Hepatocyte (in vitro differentiated cells): ENCODE measurements at places on chromosomes 11 and 22. TPM values are rescaled to one million over a fixed set of nuclear protein-coding genes. Genes with fewer than 3 reads are reported as not detected.

DNA sequence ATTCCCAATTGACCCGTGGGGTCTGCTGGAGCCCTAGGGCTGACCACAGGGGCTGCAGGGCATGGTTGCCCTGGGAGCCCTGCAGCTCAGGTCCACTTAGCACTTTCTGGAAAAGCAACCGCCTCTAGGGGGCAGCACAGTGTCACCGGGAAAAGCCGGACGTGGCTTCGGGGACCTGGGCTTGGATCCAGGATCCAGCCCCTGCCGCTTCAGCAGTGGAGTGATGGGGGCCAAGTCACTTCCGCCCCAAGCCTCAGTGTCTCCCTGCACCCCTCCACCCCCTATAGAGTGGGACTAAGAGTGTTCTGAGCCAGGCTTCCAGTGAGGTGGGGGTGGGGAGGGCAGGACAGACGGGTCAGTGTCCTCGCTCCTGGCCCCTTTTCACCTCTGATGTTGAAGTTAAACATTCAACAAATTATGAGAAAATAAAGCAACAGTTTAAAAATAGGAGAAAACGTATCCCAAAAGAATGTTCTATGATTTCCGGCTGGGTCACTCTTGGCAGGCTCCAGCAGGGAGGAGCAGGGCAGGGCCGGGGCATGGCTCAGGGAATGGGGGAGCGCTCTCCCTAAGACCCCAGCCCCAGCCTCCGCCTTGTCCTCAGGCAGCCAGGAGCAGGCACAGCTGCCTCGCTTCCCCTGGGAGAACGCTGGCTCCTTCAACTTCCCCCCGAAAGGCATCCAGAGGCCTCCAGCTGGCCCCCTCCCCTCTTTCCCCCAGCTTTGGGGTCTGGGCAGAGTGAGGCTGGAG lies 96.5 kb upstream of the FGF3 start:
- peak; percentile 90 for DNase-seq

DNA sequence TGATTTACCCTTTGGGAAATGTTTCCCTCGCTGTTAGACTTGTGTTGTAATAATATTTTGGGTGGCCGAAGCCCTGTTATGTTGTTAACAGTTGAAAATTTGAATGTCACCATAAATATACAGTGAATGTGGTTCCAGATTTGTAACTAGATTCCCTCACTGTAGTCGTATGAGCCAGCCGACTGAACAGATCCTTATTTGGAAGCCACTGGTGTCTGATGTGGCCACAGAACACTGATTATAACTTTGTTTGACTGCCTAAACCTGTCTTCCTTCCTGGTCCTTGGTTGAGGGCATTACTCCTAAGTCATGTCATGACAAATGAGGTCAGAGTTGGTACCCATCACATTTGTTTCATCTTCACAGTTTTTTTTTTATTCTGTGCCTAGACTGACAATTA lies 45.4 kb downstream of the YAP1 start:
- DNase-seq = no peak

PRODH gene
- 27.2 and 27.9 TPM in 2 replicates for total RNA-seq

INPP5J gene
- total RNA-seq = 3.4 and 3.5 TPM in 2 replicates

PLAAT3 gene
- total RNA-seq = 26.9 and 32.4 TPM in 2 replicates

ELFN2 gene
- total RNA-seq = 0.20 and 0.53 TPM in 2 replicates

C22orf23 gene
- 0.30 TPM in 1 of 2 replicates, not detected in the other for total RNA-seq

EIF3M gene
- total RNA-seq = 508 and 516 TPM in 2 replicates

- peak; percentile 64 for DNase-seq
These were observed 7.4 kb downstream of the MED15 start for GRCh38 chr22:20514658-20515406.

ACCS gene
- 5.9 and 9.9 TPM in 2 replicates for total RNA-seq

DNA sequence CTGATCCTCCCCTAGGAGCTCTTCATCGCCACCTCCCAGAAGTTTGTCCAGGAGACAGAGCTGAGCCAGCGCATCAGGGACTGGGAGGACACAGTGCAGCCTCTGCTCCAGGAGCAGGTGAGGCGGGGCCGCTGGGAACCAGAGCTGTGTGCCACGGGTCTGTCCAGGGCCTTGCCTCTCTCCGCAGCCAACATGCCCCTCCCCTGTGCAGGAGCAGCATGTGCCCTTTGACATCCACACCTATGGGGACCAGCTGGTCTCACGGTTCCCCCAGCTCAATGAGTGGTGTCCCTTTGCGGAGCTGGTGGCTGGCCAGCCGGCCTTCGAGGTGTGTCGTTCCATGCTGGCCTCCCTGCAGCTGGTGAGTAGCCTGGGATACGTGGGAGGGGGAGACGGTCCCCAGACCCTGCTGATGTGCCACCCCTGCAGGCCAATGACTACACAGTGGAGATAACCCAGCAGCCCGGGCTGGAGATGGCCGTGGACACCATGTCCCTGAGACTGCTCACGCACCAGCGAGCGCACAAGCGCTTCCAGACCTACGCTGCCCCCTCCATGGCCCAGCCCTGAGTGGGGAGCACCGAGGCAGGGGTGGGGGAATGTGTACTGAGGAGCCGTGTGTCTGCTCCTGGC lies 2.5 kb downstream of the SCO2 start:
- DNase-seq = peak; percentile 6

GUCY1A2 gene
- 8.4 and 9.1 TPM in 2 replicates for total RNA-seq

DNA sequence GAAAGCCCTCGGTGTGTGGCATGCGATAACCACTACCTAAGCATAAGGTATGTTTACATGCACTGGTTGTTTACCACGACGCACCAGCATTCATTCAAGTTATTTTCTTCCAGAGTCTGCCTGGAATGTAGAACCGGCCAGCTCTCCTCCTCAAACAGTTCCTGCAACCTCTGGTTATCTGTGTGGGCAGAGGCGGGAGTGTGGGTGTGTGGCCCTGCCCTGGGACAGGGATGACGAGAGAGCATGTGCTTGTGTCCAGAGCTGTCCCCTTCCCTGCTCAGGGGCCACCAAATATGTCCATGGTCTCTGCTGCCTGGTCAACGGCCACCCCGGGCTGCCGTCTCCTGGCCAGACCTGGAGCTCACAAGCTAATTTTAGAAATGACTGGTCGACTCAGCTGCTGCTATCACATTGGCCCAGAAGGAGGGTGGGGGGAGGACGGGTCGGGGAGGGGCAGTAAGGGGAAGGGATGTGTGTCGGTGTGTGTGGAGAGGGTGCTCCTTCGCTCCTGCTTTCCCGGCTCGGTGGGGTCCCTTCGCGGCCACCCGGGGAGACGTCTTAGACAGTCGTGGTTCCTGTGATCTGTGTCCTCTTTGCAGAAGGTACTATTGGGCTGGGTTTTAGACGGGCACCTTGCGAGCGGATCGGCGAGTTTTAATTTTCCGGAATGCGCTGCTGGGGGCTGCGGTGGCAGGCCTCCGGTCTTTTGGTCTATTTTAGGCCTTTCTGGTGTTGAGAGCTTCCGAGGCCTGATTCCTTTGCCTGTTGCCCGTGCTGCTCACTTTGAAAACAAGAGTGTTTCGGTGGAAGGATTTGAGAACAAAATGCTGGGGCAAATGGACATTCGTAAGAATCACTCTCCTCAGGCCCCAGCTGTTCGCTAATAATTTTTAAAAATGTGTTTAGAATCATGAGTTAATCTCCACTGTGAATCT lies at the start of gene MYO18B:
Gene MYO18B, plus strand, starts transcription at position 497 of the 935 bp plus-strand sequence. CDS start 18,905 bp downstream, outside the sequence.
- no peak for DNase-seq

- no peak for DNase-seq
These were observed 20.9 kb downstream of the EXT2 start for GRCh38 chr11:44116234-44116830.

SYT9 gene
- 0.84 and 1.3 TPM in 2 replicates for total RNA-seq

GRCh38 chr11:60378354-60378753 lies at the start of gene MS4A7:
MS4A7 (plus strand) TSS chr11:60378532; CDS start chr11:60383142, 4,610 bp downstream.
- no peak for DNase-seq

CASP12 gene
- total RNA-seq = 0.13 and 0.36 TPM in 2 replicates

PHF21B gene
- total RNA-seq = 0.40 and 1.9 TPM in 2 replicates

OR4D11 gene
- total RNA-seq = not detected in 2 replicates

- DNase-seq = no peak
These were observed 17.7 kb downstream of the RBFOX2 start for GRCh38 chr22:36010882-36011281.

DNA sequence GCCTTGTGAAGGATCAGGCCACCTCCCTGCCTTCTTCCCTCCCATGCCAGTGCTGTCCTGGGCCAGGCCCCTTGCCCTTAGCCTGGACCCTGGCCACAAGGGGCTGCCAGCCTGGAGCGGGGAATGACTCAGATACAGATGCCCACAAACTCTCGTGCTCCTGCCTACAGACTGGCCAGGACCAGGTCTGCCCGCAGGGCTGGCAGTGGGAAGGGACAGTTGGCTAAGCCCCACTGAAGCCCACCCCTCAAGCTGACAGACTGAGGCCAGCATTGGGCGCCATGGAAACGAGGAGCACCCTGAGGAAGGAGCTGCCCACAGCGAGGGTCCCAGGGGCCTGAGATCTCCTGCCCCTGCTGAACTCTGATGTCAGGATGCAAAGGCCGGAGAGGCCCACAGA lies 14.1 kb downstream of the SCUBE1 start:
- no peak for DNase-seq

DNA sequence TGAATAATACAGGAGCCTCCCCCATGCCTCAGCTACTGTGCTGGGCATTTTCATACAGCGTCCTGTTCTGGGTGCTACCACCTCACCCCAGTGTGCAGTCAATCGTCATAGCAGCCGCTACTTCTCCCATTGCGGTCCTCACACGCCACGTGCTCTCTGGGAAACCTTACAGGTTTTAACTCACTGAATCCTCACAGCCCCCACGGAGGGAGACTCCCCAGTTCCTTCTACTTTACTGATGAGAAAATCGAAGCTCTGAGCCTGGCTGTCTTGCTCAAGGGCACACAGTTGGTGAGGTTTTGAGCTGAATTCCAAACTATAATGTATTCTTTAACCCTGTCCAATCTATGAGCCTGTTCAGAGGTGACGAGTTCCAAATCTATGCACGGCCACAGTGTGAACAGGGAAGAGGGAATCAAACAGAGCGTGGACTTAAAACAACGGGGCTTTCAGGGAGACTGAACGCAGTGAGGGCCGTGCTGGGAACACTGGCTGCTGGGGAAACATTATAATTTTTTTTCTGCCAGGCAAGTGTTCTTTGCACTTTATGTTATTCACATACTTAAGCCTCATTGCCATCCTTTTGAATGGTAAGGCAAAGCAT lies 421.5 kb downstream of the BRD1 start:
- no peak for DNase-seq
